ENCODE measurements at places on chromosomes 2 and 18.

GRCh38 chr18:12417687-12418086, 10.0 kb downstream of the PRELID3A start:
- no peak for DNase-seq

- no peak for DNase-seq
Measured at GRCh38 chr2:36406296-36406695, 50.7 kb downstream of the CRIM1 start.

DNA sequence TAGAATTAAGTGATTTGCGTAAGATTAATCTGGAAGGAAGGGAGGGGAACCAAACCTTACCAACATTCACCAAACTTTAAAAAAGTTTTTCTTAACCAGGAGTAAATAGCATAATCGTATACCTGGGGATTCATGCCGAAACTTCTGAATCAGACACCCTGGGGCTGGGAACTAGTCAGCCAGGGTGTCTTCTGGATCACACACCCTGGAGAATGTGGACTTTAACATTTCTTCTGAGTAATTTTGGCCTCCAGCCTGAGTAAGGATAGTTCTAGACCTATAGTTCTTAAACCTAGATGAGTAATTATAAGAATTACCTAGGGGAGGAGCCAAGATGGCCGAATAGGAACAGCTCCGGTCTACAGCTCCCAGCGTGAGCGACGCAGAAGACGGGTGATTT, 44.1 kb upstream of the MEIS1 start:
- no peak for DNase-seq

DNA sequence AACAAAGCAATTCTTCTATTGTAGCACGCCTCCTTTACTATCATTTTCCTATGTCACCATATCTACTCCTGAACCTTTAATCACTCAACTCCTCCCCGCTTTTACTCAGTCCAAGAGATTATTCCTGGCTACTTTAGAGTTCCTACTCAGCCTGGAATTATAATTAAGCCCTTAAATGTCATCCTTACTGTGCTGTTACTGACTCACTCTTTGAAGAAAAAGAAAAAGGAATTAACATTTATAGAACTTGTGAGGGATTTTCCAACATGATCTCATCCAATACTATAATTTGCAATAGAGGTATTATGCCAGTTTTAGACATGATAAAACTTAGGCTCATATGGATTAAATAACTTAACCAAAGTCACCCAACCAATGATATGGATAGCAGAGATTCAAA, 61.7 kb downstream of the CCDC88A start:
- no peak for DNase-seq

- DNase-seq, result no peak
Measured at GRCh38 chr2:218319813-218320365, 27.6 kb upstream of the TMBIM1 start.

DNA sequence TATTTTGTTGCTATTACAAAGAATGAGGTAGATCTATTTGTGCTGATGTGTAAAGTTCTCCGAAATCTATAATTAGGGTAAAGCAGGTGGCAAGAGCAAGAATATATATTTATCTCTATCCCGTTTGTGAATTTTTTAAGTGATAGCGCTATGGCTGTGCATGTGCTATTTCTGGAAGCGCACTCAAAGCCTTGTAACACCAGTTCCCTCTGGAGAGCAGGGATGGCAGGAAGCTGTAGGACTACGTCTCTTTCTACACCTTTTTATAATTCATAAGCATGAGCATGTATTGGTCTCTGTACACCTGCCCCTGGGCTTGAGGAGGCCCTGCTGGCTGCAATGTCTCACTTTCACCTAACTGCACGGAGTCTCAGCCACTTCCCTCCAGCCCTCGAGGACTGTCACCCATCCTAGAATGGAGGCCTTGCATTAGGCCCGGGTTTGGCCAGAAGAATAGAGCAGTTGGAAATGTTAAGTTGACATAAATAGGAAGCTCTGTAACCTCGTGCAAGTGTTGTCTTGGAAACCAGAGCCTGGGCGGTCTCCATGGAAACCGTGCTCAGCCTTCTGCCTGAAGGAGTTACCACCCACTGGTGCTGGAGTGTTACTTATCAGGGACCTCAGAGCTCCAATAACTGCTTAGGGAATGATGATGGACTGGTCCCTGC, 20.9 kb downstream of the ITM2C start:
- DNase-seq, result no peak

DNA sequence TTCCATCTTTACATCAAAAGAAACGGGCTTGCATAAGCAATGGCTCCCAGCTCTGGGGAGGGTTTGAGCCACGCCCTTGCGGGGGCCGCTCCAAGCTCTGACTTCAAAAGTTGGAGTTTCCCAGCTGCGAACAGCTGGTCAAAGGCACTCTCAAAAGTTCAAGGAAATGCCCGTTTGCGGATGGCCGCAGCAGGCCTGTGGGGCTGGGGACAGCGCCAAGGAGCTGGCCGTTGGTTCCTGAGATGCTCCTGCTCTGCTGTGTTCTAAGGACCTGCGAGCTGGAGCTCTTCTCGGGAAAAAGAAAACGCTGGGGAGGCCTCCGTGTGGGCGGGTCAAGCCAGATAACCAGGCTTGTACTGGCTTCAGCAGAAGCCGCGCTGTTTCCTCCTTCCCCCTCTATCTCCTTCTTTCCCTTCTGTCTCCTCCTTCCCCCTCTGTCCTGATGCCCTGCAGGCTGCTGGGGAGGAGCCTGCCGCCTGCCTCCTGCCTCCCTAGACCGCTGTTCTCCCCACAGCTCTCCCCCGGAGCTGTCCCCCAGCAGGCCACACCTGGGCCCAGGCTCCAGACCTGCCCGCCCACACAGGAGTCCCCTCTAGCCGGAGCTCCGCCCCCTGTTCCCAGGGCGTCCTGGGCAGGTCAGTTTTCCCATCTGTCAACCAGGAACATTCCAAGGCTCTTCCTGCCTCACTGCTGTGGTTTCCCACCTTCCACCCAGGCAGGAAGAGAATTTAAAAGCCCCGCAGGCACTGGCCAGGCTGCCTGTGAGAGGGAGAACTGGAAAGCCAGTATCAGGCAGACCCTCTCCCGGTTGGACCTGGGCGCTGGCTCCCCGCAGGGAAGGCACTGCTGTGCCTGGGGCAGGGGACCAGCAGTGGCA, 14.1 kb downstream of the KLF11 start:
- DNase-seq, result no peak

DNA sequence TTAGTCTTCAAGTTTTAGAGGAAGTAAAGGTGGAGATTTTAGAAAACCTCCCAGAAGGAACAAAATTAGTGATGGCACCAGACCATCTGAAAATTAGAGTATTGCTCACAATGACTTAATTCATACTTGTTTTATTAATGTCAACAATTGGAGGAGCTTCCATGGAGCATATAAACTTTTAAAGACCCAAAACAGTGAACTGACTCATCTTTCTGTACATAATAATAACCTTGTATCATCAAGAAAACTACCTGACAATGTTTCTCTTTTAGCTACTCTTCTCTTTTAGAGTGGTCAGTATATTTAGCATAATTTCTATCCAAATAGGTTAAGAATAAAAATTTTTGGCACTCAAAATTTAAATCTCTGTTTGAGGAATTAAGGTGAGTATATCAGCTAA, 7.2 kb upstream of the ITGAV start:
- DNase-seq, result no peak

GRCh38 chr2:74577448-74577847, 22.9 kb downstream of the DOK1 start:
- no peak for DNase-seq

GRCh38 chr18:9814431-9814830, 71.3 kb upstream of the TXNDC2 start:
- DNase-seq, result no peak

DNA sequence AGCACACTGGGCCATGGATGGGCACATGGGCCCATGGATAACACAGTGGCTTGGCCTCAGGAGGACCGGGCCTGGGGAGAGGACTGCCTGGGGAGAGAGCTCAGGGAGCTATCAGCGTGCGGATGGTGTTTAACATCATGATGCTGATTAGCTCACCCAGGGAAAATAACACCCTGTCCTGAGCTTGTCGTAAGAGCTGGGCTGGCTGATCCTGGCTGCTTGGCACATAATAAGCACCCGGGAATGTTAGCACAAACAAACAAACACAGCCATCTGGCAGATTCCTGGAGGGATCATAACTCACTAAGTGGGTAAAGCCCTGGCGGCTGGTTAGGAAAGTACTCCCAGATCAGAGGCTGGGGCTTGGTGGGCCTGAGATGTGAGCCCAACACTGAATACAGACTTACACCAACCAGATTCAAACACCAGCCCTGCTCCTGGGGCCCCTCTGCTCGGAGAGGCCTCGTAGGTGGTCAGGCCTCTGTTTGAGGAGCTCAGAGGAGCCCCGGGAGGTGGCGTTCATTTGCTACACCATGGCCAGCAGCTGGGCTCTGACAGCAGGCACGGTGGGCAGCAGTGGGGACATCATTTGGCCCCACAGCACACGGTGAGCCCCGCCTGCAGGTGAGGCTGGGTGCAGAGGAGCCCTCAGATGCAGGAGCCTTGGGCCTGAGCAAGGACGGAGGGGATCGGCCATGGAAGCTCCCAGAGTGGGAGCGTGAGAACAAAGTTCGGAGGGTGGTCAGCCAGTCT, 193.4 kb upstream of the HDAC4 start:
- no peak for DNase-seq

GRCh38 chr2:129466389-129466788, 513.1 kb upstream of the RAB6C start:
- no peak for DNase-seq

GRCh38 chr2:178782236-178782635, 25.0 kb downstream of the TTN start:
- no peak for DNase-seq

DNA sequence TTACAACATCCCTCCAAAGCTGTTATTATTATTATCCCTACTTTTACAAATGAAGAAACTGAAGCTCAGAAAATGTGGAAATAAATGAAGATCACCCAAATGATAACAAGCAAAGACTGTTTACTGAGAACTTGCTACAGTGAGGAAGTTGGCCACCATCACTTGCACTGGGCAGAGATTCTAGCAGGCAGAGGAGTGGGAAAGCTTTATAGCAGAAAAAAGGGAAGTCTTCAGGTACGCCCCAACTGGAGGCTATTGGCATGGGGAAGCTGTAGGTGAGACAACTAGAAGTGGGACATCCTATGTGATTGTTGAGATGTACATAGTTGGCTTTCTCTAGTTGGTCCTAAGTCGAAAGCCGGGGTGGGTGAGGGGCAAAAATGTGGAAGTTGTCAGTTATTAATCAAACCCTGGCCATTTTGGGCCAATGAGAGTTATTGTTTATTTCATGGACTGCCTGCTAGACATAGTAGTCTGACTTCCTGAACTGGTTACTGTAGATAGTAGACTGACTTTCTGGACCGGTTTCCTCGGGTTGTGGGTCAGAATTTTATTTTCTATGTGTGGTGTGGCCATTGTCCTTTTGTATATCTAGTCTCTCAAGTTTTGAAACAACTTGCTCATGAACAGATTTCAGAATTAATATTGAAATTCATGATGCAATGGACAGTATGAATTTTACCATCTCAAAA, 40.2 kb upstream of the STAT4 start:
- DNase-seq, result no peak

GRCh38 chr18:69948919-69949537, 1.4 kb upstream of the CD226 start:
- no peak for DNase-seq

DNA sequence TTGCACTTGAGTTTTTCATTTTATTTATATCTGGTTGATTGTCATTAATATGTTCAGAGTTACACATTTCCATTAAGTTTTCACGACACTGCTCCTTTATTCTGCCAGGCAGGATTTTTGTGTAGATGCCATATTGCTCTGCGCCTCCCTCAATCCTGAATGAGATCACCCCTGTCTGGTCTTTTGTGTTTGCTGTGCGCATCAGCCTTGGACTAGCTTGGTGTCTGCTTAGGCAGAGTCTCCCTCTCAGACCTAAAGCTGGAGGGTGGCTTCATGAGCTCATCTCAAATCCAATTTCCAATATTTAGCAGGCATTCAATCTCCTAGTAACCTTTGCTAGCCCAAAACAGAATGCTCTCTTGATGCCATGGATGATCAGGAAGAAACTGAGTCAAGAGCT, 137.4 kb downstream of the SMAD7 start:
- DNase-seq, result no peak

- DNase-seq, result no peak
Measured at GRCh38 chr2:200356321-200356720, 49.8 kb downstream of the SPATS2L start.

DNA sequence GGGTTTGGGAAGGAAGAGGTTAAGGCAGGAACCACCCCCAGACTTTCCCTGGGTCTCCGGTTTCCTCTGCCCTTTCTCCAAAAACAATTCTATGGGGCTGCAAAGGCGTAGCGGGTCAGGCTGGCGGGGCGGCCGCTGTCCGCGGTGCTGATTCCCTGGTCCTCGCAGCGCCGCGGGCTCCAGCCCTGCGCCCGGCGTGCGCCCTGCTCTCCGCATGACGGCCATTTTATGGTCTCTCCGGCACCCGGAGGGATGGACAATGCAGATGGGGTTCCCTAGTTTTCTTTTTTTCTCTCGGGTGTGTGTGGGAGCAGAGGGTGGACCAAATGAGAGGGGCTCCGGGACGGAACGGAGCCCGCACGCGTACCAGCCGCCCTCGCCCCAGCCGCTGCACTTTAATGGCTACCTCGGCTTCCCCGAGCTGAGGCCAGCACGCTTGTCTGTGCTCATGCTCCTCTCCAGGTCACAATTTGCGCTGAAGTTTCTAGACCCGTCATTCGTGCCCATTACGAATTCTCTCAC, 1.6 kb downstream of the ST8SIA3 start:
- DNase-seq, result no peak

DNA sequence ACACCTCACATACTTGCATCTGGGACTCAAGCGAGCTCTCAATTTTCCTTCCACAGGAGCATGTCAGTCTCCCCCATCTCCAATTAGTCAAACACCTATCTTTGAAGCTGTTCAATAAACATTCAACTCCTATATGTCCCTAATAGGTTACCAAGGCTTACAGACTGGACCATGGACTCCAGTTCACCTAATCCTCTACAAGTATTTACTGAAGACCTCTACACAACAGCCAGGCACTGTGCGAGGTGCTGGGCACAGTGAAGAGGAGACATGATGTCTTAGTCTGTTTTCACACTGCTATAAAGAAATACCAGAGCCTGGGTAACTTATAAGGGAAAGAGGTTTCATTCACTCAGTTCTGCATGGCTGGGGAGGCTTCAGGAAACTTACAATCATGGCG, 129.9 kb downstream of the MYO5B start:
- DNase-seq, result no peak

GRCh38 chr18:75656035-75656434, 228.5 kb upstream of the SMIM21 start:
- no peak for DNase-seq
